ENCODE measurements at places on chromosomes 4 and X.

- no peak for DNase-seq
Measured at GRCh38 chr4:121796283-121796682, 4.8 kb upstream of the EXOSC9 start.

GRCh38 chrX:120647127-120647526 lies 17.3 kb upstream of the C1GALT1C1 start:
- DNase-seq: no peak

DNA sequence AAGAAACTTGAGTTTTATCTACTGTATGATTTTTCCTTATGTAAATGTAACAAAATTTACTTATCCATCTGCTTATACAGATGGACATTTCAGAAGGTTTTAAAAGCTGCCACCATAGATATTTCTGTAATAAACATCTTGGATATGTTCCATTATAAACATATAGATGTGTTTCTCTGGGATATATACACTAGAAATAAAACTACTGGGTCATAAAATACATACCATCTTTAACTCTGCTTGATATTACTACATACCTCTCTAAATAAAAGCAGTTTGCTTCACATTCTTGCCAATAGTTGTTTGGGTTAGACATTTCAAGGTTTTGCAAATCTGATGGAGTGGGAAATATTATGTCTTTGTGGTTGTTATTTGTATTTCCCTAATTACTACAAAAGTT lies 220.6 kb downstream of the FBXO8 start:
- DNase-seq: no peak

DNA sequence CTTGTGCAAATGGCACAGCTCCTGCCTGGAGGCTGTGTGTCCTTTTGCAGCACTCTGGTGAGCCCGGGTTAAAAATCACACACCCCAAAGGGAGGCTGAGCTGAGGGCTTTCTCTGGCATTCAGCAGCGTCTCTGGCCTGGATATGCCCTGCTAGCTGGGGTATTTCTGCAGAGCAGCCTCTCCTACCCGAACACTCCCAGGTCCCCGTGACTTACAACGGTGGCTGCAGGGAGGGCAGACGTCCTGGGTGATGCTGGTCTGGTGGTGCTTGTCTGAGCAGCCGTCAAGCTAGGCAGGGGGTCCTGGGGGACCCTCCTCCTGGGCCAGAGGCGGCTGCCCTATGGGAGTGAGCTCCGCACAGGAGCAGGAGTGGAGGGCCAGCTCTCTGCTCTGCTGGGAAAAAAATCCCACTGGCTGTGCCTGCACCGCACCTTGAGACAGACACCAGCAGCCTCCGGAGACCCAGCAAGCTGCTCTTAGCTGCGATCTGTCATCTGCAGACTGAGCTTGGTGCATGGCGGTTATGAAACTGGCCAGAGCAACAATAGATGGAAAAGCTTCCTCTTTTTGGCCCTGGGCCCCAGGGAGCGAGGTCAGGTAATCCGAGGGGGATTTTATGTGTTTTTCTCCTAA lies 41.3 kb upstream of the ASMTL start:
- DNase-seq: no peak

DNA sequence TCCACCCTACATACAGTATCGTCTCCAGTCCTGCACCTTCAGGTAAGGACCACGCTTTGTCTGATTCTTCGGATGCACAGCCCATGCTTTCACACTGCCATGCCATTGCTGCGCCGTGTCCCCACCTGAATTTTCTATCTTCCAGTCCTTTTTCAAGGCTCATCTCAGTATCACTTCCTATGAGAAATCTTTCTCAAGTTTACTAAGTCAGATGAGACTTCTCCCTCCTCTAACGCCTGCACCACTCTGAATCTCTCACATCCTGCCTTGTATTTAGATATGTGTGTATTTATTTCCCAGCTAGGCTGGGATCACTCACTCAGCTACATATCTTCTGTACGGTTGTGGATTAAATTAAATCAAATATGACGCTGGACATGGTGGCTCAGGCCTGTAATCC lies 116.8 kb downstream of the SMIM20 start:
- DNase-seq: no peak

GRCh38 chr4:5378002-5378401 lies 326.7 kb downstream of the STK32B start:
- DNase-seq: no peak

DNA sequence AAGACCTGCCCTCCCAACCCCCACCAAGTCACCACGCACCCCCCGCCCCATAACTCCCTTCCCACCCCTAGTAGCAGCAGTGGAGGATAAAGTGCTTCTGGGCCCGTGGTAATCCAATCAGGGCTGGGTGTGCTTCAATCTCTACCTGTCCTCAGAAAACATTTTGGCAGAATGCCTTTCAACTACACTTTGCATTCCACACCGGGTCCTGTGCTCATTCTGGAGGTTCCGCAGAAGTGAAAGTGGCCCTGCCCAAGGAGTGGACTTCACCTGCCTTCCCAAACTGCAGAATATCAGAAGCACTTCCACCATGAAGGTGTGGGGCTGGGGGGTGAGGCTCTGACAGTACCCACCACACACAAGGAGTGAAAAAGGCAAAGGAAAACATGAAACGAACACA lies 322.3 kb downstream of the DHX15 start:
- no peak for DNase-seq

DNA sequence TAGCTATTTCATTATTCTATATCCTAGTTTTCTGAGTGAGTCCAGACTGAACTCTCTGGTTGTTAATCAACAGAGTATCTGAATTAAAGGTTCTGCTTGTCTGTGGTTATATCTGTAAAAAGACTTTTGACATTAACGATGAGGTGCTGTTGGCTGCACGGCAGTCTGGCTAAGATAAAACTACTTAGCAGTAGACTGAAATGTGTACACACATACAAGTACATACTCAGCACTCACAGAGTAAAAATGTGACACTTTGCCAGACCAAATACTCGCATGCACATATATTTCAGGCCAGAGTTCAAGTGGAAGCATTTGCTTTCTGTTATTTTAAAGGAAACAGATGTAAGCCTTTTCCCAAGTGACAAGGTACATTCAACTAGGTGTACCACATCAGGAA lies 80.5 kb downstream of the PRDM5 start:
- no peak for DNase-seq
